ENCODE measurements at places on chromosomes 12 and 14.

GRCh38 chr12:129036135-129036534 lies 182.9 kb downstream of the GLT1D1 start:
- no peak for DNase-seq

DNA sequence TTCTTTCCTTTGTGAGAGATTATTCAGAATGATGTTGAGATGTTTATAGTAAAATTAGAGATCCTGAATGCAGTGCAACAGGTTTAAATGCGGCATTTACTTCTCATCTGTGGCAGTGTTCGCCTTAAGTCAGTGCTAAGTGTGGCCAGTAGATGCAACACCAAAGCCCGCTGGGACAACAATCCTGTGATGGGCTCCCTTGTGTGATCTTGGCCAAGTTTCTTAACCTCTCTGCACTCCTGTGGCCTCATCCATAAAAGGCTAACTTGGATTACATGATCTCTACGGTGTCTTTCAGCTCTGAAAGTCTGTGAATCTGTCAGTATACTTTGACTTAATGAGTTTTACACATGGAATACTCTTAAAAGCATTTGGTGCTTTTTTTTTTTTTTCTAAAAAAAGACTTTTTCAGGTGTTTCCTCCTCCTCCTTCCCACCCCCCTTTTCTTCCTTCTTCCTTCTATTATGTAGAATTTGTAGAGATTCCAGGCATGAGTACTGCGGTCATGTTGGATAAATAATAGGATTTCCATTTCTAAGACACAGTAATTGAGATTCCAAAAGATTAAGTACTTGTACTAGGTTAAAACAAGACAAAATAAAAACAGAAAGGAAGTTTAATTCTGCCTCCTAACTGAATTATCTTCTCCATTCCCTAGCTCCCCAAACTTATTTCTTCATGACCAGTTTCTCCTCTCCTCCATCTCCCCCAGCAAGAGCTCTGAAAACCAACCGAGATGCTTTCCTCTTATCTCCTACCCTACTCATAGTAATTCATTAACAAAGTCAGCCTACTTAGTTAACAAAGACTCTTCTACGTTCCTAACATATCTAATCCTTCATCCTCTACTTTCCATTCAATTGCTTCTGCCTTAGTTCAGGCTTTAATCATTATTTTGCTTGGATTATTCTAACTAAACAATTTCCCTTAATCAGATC lies 42.2 kb upstream of the NAV3 start:
- DNase-seq: no peak

DNA sequence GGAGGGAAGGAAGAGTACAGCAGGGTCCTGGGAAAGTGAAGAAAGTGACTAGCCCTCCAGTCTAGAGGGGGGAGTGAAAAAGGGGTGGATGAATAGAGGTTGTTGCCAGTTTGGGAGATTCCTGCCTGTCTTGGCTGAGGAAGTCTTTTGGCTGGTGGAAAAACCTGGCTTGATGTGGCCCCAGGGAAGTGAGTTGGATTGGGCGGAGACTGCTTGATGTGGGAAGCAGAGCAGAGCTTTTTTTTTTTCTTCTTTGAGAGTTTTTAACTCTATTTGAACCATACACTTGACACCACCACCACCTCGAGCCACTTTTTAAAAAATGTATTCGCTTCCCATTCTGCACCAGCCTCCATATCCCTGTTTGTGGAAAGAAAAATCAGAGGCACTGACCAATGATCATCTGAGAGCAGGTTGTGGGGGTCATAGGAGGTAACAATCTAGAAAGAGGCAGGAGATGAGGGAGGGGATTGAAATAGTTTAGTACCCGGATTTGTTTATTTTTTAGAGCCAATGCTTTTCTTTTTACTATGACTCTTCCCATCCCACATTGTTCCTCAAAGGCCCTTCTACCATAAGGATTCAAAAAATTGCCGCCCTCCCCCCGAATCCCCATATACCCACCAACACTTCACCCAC lies 690 bp upstream of the DTX3 start:
- DNase-seq: no peak

DNA sequence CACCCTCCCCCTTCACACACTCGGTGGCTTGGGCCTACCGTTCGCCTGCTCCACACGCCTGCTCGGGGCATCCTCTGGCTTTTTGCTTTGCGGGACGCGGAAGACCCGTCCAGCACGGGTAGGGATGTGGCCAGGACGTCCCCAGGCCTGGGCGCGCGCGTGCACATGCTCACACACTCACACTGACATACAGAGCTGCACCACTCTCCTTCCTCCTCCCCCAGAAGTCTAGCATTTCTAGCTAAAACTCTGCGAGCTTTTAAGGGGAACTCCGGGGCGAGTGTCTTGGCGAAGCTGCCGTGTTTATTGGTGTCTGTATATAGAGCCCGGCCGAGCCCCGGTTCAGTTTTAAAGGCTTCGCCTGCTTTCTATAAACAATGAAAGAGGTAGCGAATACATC lies 5.0 kb downstream of the TBX5 start:
- DNase-seq: no peak

- DNase-seq: no peak
Measured at GRCh38 chr12:127886827-127887226, 380.1 kb upstream of the TMEM132C start.

- no peak for DNase-seq
Measured at GRCh38 chr12:1369938-1370500, 224.4 kb downstream of the FBXL14 start.

- no peak for DNase-seq
Measured at GRCh38 chr14:61281186-61281947, at the start of gene TMEM30B. Gene TMEM30B, minus strand, starts transcription at chr14:61281338. Its CDS starts 191 bp downstream, at chr14:61281147.

GRCh38 chr12:25146686-25147085 lies 48.3 kb downstream of the DNAI7 start:
- DNase-seq: no peak
